ENCODE measurements at places on chromosomes 13 and 19.

- no peak for DNase-seq
Observed at GRCh38 chr19:1360126-1360817, 23.4 kb upstream of the NDUFS7 start.

GRCh38 chr19:6521718-6522646 is 8.8 kb upstream of the TNFSF9 start:
- DNase-seq: no peak

DNA sequence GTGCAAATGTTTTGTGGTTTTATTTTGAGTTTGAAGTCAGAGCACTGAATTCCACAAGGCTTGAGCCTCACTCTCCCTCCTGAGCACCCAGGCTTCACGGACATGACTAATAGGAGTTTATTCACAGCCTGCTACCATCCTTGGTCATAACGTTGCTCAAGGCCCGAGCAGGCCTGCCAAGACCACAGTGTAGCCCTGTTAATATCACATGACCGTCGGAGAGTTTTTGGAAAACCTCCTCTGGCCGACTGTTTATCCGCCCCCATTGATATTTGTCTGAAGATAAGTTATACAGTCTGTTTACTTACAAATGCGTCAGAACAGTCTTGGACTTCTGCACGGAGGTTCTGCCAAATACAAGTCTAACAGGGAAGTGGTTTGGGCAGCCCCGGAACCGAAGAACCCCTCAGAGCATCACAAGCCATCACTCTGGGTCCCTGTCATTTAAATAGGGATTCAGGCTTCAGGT is 89.9 kb downstream of the COL4A2 start:
- no peak for DNase-seq

GRCh38 chr13:20566468-20566897 is 474 bp upstream of the IFT88 start:
- peak; percentile 57 for DNase-seq

DNA sequence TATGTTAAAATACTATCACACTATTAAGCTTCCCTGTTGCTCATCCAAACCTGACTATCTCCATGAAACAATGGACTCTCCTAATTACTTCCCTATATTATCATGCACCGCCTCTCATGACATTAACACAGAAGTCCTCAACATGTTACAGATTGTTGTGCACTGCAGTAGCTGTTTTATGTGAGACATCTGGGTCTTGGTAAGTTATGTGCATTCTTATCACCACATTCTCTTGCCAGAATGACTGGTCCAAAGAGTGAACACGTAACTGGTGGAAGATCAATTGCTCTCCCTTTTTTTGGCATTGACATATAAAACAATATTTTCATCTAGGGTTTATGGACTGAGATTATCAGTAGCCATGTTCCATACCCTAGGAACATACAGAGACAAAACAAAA is 59.4 kb downstream of the POSTN start:
- DNase-seq: no peak

DNA sequence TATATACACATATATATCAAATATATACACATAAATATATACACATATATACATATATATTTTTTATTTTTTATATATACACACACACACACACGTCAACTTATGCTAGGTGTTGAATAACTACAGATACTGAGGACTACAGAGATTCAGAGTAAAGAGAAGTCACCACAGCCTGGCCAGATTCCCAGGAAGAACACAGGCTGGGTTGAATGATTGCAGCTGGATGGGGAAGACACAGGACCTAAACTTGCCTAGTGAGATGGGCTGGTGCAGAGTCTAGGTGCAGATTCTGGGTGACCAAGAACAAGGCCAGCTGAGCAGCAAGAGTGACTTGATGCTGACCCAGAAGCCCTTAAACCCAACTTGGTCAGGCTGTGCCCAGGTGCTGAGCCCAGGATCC is 241.3 kb downstream of the KCTD12 start:
- DNase-seq: no peak

- DNase-seq: no peak
Observed at GRCh38 chr19:29515706-29516357, 10.0 kb upstream of the VSTM2B start.

DNA sequence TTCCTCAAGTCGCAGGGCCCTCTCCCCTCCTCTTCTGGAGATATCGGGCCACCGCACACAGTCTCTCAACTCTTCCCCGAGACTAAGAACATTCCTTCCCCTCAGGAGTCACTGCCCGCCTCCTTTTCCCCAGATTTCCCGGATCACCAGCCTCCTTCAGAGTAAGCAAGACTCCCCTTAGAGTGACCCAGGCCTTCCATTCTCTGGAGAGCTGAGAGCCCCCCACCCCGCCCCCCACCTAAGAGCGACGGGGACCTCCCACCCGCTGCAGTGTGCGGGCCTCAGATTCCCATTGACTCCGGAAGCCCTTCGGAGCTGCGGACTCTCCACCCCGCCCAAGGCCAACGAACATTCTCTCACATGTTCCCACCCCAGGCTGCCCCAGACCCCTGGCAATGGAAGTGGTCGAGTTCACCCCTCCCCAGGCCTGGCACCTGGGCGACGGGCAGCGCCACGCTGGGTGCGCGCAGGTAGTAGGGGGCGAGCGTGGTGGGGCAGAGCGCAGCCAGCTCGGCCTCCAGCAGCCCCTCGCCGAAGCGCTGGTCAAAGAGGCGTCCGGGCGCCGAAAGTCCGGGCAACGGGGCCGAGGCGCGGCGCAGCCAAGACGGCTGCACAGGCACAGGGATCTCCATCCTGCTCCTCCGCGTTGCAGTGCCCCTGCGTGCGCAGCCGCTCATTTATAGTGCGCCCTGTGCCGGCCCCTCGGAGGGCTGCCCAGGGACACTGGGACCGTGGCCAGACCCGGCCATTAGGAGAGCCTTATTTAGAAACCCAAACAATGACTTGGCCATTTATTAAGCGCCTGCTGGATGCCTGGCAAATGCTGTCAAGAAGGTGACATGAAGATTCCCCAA is at the start of gene HSPB6:
HSPB6 (minus strand) TSS at position 653 of the 854 bp plus-strand sequence; CDS start at position 632, 21 bp downstream.
- no peak for DNase-seq

- DNase-seq: no peak
Observed at GRCh38 chr13:103557878-103558277, 491.7 kb upstream of the SLC10A2 start.

All from DMS153 (cell line).